Activated naive CD4-positive, alpha-beta T cell treated with Interleukin-2 at 50 U/mL for 16 hours (primary cell): ENCODE measurements at places on chromosomes 5 and 9.
A peak's percentile ranks its signal among the peaks of the same experiment; 100 is the strongest.

DNA sequence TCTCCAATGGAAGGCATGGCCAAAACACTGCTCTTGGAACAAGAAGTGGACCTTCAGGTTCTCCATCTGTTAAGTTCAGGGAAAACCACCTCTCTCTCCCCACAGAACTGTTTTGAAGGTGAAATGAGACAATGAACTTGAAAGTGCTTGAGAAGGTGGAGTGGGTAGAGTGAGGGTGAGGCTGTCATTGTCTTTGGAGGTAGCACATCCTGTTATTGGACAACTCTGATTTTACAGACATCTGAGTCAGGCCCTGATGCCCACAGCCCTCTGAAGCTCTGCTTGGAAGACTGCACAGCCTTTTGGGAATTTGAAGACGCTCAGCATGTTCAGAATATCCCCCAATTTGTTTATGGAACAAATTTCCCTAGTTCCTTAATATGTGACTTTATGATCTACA, 27.6 kb upstream of the TEX48 start:
- no peak for DNase-seq

GRCh38 chr9:98823666-98824334, 16.3 kb downstream of the GALNT12 start:
- no peak for DNase-seq

GRCh38 chr5:112630246-112631009, 107.3 kb upstream of the APC start:
- no peak for DNase-seq

GRCh38 chr9:34375901-34376595, 650 bp downstream of the MYORG start:
- DNase-seq = peak; percentile 51

- DNase-seq = no peak
These were observed 216.2 kb downstream of the ENC1 start for GRCh38 chr5:74424162-74424868.

DNA sequence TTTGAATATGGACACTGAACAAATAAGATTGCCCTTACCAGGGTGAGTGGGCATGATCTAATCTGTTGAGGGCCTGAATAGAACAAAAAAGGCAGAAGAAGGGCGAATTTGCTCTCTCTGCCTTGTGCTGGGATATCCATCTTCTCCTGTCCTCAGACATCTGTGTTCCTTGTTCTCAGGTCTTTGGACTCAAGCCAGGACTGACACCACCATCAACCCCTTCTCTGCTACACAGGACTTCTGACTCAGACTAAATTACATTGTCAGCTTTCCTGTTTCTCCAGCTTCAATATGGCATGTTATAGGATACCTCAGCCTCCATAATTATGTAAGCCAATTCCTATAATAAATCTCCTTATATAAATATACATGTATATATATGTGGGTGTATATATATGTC, 40.8 kb upstream of the SLCO6A1 start:
- no peak for DNase-seq

- no peak for DNase-seq
These were observed 455 bp downstream of the OLFM1 start for GRCh38 chr9:135087899-135088347.

GRCh38 chr5:16726538-16726946, 109.7 kb upstream of the RETREG1 start:
- no peak for DNase-seq

DNA sequence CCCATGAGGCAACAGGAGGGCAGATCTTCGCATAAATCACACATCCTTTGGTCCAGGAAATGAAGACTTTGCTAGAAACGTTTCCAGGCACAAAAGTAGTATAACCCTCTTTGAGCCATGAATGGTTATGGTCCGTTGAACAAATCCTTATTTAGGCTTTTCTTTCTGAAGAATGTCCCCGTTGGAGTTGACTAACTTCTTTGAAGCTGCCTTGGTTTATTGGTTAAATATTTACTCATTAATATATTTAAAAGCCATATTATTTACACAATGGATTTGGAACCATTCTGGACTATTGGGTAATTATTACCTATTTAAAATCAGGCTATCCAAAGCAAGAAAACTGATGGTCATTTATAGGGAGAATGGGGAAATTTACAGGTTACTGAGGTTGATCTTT, 347.6 kb upstream of the SLC30A5 start:
- DNase-seq = no peak

DNA sequence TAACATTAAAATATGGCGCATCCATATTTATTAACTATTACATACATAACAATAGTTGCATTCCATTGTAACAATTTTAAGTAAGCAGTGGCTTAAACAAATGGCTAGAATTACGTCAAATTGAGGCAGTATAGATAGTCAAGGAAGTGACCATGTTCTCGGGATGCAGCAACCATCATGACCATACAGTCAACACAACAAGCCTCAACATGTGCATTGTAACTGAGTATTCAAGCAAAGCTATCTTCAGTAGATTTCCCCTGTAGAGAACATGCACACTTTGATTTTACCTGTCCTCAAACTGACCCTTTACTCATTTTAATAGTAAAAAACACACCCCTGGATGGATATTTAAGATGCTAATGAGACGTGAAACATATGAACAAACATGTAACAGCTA, 356.4 kb downstream of the HINT1 start:
- no peak for DNase-seq

DNA sequence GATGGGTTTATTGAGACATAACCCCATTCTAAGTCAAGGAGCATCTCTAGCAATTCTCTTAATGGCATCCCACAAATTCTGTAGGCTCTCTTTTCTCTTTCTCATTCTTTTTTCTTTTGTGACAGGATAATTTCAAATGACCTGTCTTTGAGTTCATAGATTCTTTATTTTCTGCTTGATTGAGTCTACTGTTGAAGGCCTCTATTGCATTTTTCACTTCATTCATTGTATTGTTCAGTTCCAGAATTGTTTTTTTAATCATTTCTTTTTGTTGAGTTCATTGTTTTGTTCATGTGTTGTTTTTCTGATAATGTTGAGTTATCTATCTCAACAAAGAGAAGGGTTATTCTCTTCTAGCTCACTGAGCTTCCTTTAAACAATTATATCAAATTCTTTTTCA, 144.7 kb upstream of the IL12B start:
- DNase-seq = no peak

DNA sequence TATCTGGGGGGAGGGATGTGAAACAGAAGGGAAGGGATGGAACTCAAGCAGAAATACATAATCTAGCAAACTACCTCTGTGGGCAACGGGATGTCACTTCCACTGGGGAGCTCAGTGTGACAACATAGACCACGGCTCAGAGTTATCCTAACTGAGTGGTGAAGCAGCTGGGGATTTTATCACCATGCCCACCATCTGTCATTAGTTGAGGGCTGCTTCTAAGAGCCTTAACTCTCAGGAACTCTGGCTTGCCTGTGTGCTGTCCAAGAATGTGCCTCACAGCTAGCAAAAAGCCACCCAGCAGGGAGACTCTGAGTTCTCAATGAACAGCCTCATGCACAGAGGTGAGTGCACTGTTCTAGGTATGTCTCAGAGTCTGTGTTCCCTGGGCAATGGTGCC, 90.6 kb upstream of the CXCL14 start:
- DNase-seq = no peak

DNA sequence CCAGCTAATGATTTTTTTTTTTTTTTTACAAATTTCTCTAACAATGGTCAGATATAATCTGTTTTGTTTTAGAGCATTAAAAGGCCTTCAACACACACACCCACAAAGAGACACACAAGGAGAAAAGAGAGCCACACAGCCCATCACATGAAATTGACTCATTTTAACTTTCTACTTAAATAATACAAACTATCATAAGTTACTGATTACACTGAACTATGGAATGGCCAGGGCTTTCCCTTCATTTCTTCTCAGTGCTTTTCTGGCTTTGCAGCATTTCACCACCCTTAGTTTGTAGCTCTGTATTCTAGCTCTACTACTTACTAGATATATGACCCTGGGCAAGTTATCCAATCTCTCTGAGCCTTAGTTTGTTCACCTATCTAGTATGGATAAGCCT, 13.2 kb downstream of the REEP5 start:
- DNase-seq = no peak

DNA sequence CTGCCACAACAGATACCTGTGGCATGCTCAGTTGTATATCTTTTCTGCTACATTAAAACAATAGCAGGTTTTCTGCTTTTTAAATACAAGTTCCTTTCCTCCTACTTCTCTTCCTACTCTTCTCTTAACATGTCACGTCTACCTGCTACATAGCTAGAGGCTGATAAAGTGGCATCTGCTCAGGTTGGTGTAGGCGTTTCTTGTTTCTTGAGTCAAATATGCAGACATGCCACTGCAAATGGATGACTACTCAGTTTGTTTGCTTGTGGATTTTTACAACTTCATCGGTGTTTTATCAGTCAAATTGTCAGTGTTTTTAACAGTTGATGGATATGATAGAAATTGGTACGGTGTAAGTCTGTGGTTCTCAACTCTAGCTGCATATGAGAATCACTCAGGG, 525.7 kb downstream of the TLE4 start:
- no peak for DNase-seq

DNA sequence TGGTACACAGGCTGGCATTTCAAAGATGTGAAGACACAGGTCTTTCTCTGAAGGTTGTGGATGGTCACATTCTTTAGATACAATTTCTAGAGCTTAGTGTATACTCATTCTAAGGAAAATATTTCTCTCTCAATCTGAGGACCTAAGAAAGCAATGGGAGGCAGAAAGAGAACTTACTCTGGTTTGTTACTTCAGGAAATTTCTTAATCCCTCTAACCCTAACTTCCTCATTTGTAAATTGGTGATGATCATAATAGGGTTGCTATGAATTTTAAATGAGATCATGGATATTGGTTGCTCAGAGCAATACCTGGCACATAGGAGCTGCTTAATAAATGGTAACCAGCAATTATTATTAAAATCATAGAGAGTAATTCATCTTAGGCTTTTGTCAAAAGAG, 22.1 kb downstream of the FAM170A start:
- DNase-seq = no peak

DNA sequence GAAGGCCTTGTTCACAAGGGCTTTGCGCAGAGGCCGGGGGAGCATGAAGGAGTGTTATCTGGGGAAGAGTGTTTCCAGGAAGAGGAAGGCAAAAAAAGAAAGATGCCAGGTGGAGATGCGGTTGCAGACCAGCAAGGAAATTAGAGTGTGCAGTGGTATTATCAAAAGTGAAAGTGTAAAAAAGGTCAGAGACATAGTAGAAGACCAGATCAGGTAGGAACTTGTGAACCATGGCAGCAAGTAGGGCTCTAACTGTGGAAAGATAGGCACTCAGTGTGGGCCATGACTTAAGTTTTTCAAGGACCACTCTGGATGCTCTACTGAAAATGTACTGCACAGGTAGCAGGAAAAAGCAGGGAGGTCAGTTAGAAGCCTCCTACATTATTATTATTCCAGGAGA, 90.1 kb upstream of the SPOCK1 start:
- DNase-seq = no peak

DNA sequence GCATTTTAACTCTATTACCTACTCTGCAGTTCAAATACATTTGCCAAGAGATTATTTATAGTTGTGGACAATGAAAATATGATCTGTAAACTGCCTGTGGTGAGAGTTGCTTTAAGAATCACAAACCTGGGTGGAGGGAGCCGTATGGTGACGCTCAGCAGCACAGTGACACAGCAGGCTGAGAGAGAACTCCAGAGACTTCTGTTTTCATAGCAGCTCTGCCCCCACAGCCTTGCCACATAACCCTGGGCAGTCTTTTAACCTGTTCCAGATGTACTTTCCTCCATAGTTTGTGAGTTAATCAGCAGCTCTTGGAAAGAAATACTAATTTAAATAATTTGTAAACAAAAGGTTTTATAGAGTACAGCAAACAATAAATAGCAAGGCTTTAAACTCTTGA, 450.5 kb downstream of the ELAVL2 start:
- DNase-seq = no peak

DNA sequence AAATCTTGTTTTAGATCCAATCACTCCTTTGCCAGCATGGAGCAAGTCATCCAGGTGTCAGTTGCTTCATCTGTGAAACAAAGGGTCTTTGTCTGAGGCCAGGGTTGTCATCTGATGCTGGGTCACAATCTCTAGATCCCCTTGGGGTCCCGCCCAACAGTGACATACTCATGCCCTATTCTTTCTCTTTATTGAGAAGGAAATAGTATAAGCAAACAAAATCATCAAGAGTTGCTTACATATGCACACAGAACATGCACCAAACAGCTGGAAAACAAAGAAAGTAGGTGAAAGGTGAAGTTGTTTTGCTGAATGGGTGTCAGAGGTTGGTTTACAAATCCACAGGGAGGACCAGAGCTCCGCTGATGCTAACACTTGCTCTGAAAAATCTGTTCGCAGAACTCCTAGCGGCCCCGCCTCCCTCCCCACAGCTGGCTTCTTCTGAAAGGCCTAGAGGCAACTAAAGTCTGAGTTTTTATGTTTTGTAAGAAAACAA, 106.1 kb upstream of the SLC44A1 start:
- DNase-seq = no peak

DNA sequence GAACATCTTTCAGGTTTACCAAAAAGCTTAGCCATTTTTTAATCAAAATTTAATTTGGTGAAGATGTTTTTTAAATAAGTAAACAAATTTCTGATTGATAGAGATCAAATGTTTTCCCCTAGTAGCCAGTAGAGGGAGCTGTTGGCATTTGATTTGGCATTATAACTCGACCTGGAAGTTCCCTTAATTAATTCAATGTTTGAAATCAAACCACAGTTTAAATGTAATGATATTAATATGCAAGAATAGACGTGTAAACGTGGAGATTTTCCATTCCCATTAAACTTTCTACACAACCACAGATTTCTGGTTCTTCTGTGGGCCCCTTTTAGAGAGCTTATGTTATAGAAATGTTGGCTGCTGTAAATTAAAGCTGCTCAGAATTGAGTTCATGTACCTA, 148.1 kb upstream of the MPDZ start:
- DNase-seq = no peak

DNA sequence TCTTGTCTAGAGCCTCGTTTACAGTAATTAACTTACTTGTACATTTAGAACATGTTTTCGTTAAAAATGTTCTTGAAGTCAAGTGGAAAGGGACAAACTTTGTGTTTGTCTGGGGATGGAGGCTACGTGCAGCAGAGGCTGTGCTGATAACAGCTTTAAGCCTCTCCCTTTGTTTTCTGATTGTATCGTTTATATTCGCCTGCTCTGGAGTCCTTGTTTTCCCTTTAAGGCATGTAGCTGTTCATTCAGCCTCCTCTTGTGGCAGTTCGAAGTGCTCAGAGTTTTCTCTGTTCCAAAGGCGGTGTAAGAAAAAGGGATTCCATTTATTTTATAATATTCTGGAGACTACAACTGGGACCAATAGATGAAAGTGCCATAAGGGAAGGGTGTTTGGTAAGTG, 1.9 kb downstream of the SLC36A1 start:
- no peak for DNase-seq

GRCh38 chr9:96417051-96417586, 1.1 kb downstream of the ZNF367 start:
- peak; percentile 92 for DNase-seq
